ENCODE measurements at places on chromosomes 2 and 18.

GRCh38 chr2:42935692-42936671 is 143.6 kb upstream of the HAAO start:
- DNase-seq = no peak

DNA sequence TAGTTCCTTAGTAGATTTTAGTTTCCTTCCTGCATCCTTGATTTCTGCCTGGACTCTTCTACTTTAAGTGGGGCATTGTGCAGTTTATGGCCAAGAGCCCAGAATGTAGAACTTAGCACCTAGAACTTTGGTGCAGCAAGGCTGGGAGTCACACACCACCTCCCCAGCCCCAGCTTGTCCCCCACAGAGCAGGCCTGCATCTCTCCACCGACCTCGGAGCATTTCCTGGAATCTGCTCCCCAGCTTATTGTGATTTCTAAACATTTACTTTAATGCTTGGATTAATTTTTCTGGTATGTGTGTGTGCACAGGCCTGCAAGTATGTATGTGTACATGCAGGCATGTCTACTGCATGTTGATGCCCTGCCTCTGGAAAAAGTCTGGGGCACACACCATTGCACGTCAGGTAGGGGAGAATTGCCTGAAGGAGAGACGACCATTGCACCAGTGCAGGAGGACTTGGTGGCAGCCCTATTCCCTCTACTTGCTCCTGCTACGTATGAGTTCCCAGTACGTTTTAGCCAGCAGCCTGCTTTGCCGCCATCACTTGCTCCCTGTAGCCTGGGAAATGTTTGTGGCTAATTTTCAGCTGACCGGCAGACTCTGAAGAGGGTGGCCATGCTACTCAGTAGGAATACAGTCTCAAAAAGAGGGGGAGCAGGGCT is 419.9 kb upstream of the HS6ST1 start:
- no peak for DNase-seq

GRCh38 chr2:230429513-230429912 is 13.5 kb downstream of the SP100 start:
- DNase-seq = no peak

DNA sequence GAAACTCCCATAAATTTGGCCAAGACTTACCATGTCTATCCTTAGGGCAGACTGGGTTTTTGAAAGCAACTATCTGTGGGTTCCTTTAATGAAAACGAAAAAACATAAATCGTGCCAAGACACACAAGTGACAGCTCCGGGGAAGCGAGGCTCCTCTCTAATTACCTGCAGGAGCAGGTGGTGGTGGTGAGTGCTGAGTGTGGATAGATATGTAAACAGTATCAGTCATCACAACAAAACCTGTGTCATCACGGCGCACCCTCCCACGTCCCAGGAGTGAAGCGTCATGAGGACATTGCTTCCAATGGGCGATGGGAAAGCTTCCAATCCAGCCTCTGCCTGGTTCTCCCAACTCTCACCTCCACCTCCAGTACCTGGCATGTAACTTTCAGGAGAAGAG is 31.3 kb downstream of the ACKR3 start:
- no peak for DNase-seq

DNA sequence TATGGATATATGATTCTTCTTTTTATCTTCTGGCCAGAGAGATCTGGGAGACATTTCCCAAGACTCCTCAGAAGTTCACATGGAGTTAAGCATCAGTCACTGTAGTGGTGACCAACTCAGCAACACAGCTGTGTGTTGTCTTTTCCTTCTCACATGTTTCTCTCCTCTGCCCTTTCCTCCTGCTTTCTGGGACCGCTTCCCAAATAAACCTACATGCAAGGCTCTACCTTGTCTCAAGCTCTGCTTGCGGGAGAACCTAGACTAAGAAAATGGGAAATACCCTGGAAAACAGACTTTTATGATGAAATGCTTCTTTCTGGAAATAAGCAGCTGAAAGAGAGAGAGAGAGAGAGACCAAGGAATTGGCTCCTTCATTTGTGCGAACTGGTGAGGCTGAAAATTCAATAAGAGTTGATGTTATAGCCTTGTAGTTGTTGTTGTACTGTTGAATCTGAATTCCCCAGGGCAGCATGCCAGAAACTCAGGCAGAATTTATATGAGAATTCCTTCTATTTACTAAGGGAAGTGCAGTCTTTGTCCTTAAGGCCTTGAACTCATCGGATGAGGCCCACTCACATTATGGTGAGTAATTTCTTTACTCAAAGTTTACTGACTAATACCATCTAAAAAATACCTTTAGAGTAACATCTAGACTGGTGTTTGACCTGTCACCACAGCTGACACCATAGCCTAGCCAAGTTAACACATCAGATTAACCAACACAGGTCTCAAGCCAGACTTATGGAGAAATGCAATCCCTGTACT is 22.7 kb upstream of the DSC1 start:
- no peak for DNase-seq

- DNase-seq = no peak
Measured at GRCh38 chr2:156563994-156564753, 128.0 kb downstream of the GPD2 start.

GRCh38 chr18:3526421-3527354 is 76.7 kb downstream of the TGIF1 start:
- peak; percentile 58 for DNase-seq

GRCh38 chr2:94769733-94770132 is 101.5 kb upstream of the TEKT4 start:
- DNase-seq = no peak

DNA sequence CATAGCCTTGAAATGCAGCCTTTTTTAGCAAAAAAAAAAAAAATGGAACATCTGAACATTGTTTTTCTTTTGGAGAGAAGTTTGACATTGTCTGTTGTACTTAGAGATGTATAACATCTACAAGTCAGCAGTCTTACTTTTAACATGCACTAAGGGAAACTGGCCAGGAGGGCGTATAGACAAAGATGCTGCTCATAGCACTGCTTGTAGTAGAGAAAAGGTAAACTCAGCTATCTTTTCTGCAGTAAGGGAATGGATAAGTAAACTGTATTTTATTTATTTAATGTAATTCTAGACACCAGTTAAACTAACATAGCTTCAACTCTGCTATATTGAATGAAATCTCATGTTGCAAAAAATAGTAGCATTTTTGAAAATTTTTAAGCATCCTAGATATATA is 489.6 kb downstream of the PTPRM start:
- no peak for DNase-seq

- no peak for DNase-seq
Measured at GRCh38 chr2:103166456-103167324, 404.9 kb downstream of the TMEM182 start.

GRCh38 chr2:85920810-85921545 is 32.2 kb upstream of the ST3GAL5 start:
- DNase-seq = peak; percentile 87

DNA sequence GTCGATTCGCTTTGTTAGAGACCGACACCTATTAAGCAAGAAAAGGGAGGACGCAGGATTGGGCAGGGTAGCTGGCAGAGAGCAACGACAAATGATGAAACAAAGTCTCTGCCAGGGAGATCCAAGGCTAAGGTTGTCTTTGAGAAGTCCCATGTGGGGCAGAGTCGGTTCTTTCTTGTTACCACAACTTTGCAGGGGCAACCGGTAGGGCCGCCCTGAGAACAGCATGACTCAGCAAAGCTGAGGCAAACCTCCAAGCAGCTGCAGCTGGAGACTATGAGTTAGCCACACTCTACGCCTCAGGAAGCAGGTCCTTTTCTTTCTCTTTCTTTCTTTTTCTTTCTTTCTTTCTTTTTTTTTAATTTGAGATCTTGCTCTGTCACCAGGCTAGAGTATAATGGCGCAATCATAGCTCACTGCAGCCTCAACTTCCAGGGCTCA is 452.3 kb upstream of the ID2 start:
- DNase-seq = peak; percentile 69

DNA sequence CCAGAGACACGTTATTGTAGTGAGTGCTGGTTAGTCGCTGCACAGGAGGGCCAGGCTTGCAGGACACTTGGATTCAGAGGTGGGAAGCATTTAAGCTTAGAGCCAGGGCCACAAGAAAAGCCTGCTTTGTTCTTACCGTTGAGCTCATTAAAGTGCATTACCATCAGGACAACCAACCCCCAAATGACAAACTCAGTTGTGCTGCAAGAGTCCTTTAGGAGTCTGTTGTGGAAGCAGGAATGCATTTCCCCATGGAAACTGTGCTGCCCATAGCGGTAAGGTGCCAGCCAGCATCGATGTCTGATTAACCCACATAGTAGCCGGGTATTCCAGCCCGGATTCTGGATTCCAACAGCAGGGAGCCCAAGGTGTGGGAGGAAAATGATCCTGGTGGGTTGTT is 23.4 kb upstream of the REEP1 start:
- no peak for DNase-seq

DNA sequence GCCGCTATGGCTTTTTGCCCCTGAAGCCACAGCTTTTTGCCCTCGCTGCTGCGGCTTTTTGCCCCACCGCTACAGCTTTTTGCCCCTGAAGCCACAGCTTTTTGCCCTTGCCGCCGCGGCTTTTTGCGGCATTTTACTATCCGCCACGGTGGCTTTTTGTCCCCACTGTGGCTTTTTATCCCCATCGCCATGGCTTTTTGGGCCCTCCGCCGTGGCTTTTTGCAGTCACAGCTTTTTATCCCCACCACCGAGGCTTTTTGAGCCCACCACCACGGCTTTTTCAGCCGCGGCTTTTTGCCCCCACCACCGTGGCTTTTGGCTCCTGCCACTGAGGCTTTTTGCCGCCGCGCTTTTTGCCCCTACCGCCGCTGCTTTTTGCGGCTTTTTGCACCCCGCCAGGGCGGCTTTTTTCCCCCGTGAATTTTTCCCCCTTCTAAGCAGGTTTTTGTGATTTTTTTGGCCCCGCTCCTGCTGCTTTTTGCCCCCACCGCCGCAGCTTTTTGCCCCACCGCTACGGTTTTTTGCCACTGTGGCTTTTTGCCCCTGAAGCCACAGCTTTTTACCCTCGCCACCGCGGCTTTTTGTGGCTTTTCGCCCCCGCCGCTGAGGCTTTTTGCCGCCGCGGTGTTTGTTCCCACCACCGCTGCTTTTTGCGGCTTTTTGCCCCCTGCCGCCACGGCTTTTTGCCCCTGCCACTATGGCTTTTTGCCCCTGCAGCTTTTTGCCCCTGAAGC is 2797.2 kb upstream of the TEKT4 start:
- DNase-seq = no peak

DNA sequence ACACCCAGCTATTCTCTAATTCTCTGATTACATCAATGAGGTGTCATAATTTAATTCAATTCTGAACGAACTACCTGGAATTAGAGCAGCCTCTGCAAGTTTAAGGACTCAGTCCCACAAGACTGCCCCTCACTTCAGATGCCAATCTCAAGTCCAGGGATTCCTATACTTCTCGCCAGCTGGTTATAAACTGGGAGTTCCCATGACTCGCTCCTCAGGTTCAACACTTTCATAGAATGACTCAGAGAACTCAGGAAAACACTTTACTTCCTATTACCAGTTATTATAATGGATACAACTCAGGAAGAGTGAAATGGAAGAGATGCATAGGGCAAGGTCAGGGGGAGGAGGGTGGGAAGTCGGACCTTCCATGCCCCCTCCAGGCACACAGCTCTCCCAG is 112.3 kb upstream of the ATP5MC3 start:
- DNase-seq = peak; percentile 3

- DNase-seq = no peak
Measured at GRCh38 chr18:69326094-69326493, 74.6 kb upstream of the DOK6 start.

DNA sequence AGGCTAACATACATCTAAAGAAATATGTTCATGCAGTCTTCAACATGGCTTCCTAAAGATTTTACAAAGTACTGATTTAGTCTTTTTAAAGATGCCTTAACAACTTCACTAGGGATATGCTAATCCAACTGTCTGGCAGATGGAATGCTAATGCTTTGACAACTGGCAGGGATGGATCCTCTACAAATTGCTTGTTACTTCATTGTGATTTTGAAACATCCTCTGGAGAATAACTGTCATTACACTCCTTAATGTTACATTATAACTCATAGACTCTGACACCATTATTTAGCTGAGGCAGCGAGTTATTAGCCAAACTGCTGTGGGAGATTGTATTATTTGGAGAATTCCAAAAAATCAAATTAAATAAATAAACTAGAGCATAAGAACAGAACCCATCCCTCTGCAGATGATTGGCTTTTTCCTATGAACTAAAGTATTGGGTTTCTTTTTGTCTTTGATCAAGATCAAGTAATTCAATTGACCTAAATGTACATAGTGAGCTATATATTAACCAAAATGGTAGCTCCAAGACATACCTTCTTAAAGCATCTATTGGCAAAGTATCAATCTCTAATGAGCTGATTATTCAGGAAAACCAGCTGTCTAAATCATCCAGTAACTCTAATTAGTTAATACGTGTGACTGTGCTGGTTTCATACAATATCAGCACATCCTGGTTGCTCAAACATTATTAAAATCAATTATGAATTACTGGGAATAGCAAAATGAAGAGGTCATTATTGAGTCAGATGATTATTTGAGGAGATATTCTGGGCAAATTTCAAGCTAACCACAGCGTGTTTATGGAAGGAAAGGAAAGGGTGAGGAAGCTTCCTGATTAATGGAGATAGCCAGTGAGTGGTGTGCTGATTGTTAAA is 321.3 kb upstream of the TFPI start:
- DNase-seq = peak; percentile 8

GRCh38 chr2:16817305-16818202 is 151.9 kb upstream of the CYRIA start:
- no peak for DNase-seq

GRCh38 chr2:57598551-57598950 is 448.1 kb upstream of the VRK2 start:
- no peak for DNase-seq

- DNase-seq = no peak
Measured at GRCh38 chr2:127421116-127421800, 3.0 kb downstream of the PROC start.

- DNase-seq = no peak
Measured at GRCh38 chr2:209613649-209614305, 157.9 kb upstream of the UNC80 start.

DNA sequence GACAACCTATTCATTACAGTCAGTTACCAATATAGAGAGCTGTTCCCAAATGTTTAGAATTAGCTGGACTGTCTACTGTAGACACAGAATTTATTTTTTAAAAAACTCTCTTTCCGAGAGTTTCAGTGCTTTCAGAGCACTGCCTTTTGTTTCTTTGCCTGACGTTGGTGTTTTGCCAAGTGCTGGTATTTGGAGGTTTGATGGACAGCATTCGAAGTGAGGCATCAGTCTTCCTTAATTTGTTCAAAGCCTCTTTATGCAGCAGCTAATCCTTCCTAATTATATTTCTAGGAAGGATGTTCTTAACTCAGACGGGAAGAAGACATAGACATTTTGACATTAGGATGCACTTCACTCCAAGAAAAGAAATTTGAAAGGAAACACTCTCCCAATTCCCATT is 83.2 kb downstream of the LTBP1 start:
- no peak for DNase-seq

All from fibroblast of skin of right biceps (primary cell).